ENCODE measurements at places on chromosomes 7 and 10. TPM values are rescaled to one million over a fixed set of nuclear protein-coding genes. Genes with fewer than 3 reads are reported as not detected.

DNA sequence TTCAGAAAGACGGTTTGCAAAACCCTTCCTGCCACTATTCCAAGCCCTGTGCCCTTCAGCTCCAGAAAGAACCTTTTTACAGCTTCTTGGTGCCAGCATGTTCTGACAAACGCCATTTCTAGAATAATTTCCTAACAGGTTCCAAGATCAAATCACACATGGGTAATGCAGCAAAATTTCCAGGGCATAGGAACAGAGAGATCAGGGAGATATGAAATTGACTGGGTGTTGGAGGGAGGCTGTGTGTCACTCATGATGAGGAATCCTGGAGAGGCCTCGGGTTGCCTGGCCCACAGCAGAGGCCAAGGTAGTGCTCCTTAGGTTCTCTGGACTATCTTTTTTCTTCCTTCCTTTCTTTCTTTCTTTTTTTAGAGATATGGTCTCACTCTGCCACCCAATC, 29.5 kb downstream of the RAB19 start:
- DNase-seq, result no peak

- no peak for DNase-seq
Measured at GRCh38 chr10:76581506-76582256, 1055.9 kb downstream of the KCNMA1 start.

DNA sequence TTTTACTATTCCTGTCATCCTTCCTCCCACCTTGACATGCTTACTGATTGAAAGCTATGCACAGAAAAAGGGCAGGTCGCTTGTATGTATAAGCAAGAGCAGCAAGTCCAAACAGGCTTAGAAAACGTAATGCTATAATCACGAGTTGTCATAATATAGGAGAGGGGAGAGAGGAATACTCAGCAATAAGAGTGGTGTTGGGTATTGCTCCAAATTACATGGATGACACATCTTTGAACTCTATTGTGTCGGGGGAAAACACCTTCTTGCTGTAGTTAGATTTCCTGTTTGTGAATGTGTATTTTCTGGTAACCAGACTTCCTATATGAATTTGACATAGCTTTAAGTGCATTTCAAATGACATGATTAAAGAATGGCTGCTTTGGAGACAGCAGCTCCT, 7.5 kb downstream of the MET start:
- no peak for DNase-seq

GRCh38 chr10:77293773-77294172, 343.8 kb downstream of the KCNMA1 start:
- no peak for DNase-seq

CHAT gene
- total RNA-seq, result not detected

Data from GM23248 (cell line).